ENCODE measurements at places on chromosomes 7 and 10.

DNA sequence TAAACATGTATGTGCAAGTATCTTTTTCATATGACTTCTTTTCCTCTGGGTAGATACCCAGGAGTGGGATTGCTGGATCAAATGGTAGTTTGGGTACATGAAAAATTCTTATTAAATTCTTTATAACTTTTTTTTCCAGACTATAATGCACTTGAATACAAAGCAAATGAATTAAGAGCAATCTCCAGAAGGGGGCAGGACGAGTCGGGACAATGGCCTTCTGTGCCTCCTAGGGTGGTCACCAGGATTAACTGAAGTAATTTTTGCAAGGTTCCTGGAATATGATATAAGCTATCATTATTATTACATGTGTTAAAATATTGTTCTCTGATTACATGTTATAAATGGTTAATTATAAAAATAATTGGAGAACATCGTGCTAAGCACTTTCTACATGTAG lies 127.2 kb downstream of the PPP1R17 start:
- no peak for DNase-seq
- no peak overlapping the region for H3K4me3 ChIP-seq
- no peaks in the 10 kb centered on the region for H3K36me3 ChIP-seq
- H3K4me1 ChIP-seq = no peaks in the 10 kb centered on the region
- no peak overlapping the region for H3K27ac ChIP-seq

GRCh38 chr7:50092579-50093491 lies at the start of gene ZPBP:
TSS of gene ZPBP (minus strand) at chr7:50093246. CDS start at chr7:50093194, 52 bp downstream.
- DNase-seq = peak; percentile 53
- H3K36me3 ChIP-seq = no peaks in the 10 kb centered on the region
- peaks cover 6% of the 10 kb centered on the region for H3K27me3 ChIP-seq
- H3K4me1 ChIP-seq = peaks cover 4% of the 10 kb centered on the region
- peak within 1 kb of the TSS; percentile 86 for H3K4me3 ChIP-seq

DNA sequence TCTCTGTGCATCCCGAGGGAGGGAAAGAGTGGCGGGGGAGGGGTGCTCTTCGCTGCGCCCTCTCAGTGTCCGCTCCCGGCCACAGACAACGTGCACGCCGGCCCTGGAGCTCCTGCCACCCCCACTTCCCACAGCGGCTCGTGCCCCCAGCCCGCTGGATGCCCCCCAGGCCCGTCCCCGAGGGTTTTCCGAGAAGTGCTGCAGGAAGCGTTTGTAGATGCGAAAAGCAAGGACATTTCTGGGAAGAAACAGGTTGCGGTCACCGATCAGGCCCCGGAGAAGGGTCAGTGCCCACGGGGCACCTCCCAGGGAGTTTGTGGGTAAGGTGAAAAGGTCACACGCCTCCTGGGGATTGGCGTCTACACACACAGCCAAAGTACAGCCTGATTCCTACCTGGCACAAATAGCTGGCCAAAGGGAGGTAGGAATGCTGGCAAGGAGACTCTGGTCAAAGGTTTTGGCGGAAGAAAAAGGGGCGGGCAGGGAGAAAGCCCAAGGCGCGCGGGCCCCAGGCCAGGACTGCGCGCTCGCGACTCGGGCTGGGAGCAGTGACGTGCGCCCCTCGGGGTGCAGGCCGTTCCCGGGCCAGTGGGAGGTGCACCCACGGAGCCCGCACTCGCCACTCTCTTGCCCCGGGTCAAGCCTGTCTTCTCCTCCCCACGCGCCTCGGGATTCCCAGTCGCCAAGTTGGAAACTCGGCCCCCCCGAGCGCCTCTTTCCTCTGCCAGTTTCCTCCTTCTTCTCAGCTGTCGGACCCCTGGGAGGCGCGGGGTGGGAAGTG lies 1.5 kb upstream of the NRP1 start:
- no peak for DNase-seq
- H3K4me1 ChIP-seq = peaks cover 12% of the 10 kb centered on the region
- H3K36me3 ChIP-seq = no peaks in the 10 kb centered on the region
- H3K27ac ChIP-seq = no peak overlapping the region

DNA sequence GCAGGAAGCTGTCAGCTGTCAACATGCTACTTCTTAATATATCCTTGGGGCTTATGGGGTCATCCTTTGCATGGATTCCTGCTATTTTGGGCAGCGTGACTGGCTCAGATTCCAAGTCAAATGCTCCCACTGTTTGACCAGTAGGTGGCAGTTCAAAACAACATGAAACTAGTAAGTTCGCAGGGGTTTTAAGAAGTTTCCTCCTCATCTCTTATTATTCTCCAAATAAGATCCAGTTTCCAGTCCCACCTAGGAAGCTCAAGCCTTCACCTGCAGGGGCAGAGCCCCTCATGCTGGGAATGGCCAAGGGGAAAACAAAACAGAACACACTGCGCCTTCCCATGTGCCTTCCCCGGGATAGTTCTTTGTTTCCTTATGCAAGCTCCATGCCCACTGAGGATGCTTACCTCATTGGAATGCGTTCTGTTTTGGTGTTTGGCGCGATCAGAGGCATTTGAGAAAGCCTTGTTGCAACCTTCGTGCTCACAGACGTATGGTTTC lies 259.8 kb downstream of the GLI3 start:
- no peak overlapping the region for H3K27ac ChIP-seq
- peaks cover 26% of the 10 kb centered on the region for H3K27me3 ChIP-seq

DNA sequence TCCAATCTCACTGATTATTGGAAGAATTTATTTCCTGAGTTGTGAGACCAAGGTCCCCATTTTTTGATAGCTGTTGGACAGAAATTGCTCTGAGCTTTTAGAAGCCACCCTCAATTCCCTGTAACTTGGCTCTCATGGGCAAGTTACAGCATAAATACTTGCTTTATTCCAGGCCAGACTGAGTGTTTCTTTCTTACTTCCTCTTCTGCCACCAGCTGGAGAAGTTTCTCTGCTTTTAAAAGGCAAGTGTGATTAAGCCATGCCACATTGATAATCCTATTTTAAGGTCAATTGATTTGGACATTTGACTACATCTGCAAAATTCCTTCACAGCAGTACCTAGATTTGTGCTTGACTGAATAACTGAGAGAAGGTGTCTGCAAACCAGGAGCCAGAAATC lies 14.1 kb upstream of the TAS2R41 start:
- no peaks in the 10 kb centered on the region for H3K4me1 ChIP-seq
- peaks cover 33% of the 10 kb centered on the region for H3K27me3 ChIP-seq
- H3K27ac ChIP-seq = no peak overlapping the region
- DNase-seq = no peak
- no peak overlapping the region for H3K4me3 ChIP-seq

Measured in effector memory CD8-positive, alpha-beta T cell (primary cell).